ENCODE measurements at places on chromosomes 2 and 18.
A peak's percentile ranks its signal among the peaks of the same experiment; 100 is the strongest.

- DNase-seq: no peak
These were observed 18.1 kb upstream of the DNAH7 start for GRCh38 chr2:196086517-196087368.

DNA sequence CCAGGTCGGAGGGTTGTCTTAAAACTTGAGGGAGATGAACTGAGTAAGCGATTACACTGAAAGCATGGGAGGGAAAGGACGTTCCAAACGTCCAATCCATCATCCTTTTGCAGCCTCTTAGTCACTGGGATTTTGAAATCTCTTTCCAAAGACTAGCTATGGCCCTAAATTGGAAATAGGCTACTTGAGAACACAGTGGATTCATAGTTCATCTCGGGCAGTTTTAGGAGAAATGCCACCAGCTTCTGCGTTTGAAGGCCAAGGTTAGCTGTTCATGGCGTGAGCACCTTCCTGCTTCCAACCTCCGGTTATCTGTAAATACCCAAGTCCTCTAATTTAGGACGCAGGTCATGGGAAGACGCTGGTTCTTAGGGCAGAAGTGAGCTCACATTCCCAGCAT, 821 bp upstream of the EML6 start:
- no peak for DNase-seq

- no peak for DNase-seq
These were observed 40.6 kb downstream of the ASAP2 start for GRCh38 chr2:9247177-9247576.

DNA sequence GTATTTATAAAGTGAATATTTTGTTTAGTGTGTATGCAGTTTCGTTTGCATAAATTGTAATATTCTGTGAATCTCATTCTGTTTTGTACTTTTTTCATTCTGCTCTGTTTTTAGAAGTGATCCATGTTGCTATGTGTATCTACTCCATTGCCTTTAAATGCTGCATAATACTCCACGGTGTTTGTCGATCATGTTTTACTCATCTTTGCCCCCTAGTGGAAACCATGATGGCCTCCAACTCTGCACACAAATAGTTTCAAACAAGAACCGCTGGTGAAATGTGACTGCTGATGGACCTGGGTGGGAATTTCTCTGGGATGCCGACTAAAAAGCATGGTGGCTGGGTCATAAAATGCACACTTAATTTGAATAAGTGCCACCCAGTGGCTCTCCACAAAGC, 32.0 kb upstream of the SKOR2 start:
- no peak for DNase-seq

DNA sequence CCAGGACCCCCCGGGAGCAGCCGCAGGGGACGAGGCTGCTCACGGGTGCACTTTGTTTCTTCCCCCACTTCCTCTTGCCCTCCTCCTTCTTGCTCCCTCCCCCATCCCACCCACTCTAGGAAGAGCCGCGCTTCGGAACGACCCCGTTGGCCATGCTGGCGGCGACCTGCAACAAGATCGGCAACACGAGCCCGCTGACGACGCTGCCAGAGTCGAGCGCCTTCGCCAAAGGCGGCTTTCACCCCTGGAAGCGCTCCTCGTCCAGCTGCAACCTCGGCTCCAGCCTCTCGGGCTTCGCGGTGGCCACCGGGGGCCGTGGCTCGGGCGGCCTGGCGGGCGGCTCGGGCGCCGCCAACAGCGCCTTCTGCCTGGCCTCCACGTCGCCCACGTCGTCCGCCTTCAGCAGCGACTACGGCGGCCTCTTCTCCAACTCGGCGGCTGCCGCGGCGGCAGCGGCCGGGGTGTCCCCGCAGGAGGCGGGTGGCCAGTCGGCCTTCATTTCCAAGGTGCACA, 1.3 kb downstream of the SP9 start:
- no peak for DNase-seq

DNA sequence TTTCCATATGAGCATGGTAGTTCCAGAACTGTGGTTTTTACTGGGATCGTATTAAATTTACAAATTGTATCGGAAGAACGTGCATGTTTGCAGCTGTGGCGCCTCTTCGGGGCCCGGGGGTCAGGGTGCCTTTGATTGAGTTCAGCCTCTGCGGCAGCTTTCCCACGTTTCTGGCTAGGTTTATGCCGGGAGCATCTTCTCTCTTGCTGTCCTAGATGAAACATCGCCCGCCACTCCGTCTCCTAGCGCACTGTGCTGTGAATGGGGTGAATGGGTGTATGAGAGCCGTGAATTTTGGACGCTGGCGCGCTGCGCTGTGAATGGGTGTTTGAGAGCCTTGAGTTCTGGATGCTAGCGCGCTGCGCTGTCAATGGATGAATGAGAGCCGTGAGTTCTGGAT, 12.3 kb downstream of the PDCD1 start:
- DNase-seq: peak; percentile 12

DNA sequence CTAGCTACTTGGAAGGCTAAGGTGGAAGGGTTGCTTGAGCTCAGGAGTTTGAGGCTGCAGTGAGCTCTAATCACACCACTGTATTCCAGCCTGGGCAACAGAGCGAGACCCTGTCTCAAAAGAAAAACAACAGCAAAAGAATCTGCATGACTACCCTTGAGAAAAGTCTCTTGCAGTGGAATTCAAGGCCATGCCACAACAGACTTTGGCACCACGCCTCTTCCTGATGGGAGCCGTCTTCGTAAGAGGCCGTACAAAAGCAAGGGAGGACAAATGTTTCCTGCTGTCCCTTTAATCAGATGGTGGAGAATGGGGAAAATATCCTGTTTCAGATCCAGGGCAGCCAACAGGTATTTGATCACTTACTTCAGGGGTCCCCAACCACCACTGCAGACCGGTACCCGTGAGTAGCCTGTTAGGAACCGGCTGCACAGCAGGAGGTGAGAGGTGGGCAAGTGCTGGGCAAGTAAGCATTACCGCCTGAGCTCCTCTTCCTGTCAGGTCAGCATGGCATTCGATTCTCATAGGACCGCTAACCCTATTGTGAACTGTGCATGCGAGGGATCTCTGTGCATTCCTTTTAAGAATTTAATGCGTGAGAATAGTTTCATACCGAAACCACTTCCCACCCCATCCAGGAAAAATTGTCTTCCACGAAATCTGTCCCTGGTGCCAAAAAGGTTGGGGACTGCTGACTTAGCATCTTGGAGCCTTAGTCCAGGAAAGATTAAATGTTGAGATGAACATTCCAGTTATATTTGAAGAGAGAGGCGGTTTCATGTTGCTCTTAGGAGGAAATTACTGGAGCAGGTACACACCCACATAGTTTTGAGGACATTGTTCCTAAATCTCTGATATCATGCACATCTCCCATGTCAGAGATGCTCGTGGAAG, 94.4 kb upstream of the XPO1 start:
- DNase-seq: peak; percentile 40

- no peak for DNase-seq
These were observed 45.7 kb downstream of the QPCT start for GRCh38 chr2:37389989-37390765.

GRCh38 chr2:84807063-84807485, 73.8 kb downstream of the TRABD2A start:
- DNase-seq: no peak

- no peak for DNase-seq
These were observed 1399.6 kb upstream of the ZEB2 start for GRCh38 chr2:145919477-145919876.

DNA sequence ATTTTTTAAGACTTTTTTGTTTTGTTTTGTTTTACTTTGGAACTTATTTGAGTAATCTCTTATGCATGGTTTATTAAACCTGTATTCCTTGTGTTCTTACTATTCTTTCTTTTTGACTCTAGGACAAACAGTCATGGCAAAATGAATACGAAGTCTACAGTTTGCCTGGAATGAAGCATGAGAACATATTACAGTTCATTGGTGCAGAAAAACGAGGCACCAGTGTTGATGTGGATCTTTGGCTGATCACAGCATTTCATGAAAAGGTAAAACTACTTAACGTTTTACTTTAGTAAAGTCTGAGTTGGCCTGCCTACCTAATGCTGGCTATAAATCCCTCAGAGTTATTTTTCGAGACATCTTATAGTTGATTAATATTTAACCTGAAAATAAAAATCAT, 72.3 kb downstream of the ACVR2A start:
- DNase-seq: no peak

GRCh38 chr2:39437522-39438296, 624 bp upstream of the MAP4K3 start:
- peak; percentile 54 for DNase-seq

DNA sequence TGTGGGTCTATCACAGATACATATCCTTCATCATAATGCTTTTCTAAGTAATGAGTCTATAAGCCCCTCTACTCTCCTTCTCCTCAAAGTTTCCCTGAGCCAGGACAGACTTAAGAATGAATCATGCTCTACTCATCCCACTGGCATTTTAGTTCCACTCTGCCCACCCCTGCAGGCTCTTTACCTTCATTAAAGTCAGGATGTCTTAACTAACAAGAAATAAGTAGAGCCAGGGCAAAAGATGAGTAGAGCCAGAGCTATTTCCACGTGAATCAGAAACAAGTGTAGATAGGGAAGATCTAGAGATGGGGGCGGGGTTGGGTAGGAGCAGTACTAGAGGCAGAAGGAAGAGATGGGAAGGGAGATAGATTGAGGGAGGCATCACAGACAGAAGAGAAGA, 790.5 kb downstream of the RNF144A start:
- DNase-seq: no peak

GRCh38 chr2:219624565-219624964, 2.9 kb upstream of the SLC4A3 start:
- no peak for DNase-seq

- DNase-seq: no peak
These were observed 27.1 kb downstream of the STPG4 start for GRCh38 chr2:47127862-47128543.

DNA sequence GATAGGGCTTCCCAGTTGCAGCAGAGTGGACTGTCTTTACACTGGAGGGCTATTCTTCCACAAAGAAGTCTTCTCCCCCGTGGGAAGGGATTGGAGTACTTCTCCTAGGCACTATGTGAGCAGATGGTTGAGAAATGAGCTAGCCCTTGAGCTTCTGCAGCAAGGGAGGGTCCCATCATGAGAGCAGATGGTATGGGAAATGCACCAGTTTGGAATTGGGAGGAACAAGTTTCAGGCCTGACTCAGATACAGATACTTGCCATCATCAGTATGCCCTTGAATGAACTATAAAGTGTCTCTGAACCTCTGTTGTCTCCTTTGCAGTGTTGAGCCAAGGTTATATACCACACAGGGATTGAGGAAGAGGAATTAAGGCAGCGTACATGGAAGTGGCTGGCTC, 757.4 kb downstream of the RNF144A start:
- DNase-seq: no peak

- no peak for DNase-seq
These were observed 84.9 kb downstream of the EFEMP1 start for GRCh38 chr2:55838653-55839052.

DNA sequence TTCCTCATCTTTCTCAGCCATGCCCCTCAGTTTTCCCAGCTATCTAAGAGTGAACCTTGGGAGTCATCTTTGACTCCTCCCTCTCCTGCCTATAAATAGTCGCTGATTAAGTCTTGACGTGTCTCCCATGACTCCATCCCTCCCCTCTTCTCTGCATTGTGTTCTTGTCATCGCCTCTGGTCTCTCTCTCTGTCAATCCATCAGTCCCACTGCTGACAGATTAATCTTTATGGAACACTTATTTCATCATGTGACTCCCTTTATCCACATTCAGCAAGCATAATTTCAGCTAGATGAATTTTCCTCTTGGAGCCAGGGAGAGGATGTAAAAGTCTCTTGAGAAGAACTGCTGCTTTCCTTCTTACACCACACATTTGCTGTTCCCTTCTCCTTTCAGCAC, 9.4 kb downstream of the ADAM23 start:
- DNase-seq: no peak

- no peak for DNase-seq
These were observed 161.8 kb downstream of the CELF4 start for GRCh38 chr18:37403788-37404187.

DNA sequence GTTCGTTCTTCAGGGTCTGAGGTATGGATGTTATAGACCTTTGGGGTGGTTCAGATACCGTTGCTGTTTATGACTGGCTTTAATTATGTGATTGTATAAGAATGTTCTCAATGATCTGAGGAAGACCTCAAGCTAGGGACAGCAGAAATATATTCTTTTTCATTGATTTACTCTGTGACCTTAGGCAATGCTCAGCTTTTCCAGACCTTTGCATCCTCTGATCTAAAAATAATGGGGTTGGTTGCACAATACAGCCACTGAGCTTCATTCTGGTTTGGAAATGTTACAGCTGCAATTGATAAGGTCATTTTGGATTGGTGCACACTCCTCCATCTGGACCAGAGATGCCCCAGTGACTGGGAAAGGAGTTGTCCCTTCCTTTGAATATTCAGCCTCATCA, 17.2 kb upstream of the CABYR start:
- DNase-seq: no peak

DNA sequence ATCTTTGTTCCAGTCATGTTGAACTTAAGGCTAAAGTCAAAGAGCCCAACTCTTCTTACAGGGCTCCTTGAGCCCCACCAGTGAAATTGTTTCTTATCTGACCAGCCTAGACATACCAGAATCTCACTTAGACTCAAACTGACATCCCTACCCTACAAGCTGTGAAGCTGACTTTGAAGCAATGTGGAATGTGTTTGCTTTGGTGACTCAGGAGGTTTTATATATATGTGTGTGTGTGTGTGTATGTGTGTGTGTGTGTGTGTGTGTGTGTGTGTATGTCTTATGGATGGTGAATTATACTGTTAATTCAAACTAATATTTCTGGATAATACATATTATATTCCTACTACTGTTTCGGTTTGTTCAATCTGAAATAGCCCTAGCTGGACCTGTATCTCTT, 67.3 kb downstream of the CAMKMT start:
- DNase-seq: no peak

- no peak for DNase-seq
These were observed 231.1 kb upstream of the HS6ST1 start for GRCh38 chr2:128549646-128550260.

DNA sequence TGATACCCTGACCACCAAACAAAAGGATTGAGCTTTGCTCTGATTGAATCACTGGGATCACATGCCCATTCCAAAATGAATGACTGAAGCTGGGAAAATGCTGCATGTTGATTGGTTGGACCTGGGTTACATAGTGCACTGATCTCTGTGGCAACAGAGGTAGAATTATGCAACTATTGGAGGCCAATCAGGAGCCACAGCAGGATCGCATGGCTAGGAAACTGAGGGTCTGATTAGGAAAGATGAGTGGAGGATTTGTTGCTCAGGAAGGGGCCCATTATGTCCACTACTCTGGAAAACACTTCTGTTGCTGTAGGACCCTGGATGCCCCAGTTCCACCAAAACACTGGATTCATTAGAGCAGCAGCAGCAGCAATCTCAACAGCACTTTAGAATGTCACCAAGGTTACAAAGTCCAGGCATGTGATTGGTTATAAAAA, 25.9 kb upstream of the SGPP2 start:
- DNase-seq: no peak

GRCh38 chr18:55786651-55787272, 198.8 kb upstream of the TCF4 start:
- no peak for DNase-seq

DNA sequence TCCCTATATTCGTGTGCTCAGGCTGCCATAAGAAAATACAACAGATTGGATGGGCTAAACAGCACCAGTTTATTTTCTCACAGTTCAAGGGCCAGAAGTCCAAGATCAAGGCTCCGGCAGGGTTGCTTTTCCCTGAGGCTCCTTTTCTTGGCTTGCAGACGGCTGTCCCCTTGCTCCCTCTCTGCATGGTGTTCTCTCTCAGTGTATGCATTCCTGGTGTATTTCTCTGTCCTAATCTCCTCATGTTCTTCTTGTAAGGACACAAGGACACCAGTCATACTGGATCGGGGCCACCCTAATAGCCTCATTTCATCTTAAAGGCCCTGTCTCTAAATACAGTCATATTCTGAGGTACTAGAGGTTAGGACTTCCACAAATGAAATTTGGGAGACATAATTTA, 62.6 kb upstream of the SLC16A14 start:
- no peak for DNase-seq

GRCh38 chr18:56869189-56869777, 218.1 kb downstream of the WDR7 start:
- DNase-seq: no peak
